H9 (cell line): ENCODE measurements at places on chromosomes 7 and 10.

DNA sequence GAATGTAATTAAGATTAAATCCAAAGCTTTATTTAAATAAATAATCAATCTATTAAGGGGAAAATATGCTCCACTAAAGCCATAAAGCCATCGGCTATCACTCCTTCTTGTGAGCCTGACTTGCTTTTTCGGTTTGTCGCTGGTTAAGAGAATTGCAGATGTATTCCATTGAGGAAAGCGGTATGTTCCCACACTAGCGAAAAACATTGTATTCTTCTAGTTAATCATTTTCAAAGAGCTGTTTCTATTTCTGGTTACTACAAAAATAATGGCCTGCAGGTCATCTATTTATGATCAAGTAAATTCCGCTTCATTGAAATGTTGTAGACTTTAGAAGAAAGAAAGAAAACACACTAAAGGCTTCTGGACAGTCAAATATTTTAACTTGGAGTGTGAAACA lies 173.4 kb downstream of the CACNB2 start:
- no peak for DNase-seq

DNA sequence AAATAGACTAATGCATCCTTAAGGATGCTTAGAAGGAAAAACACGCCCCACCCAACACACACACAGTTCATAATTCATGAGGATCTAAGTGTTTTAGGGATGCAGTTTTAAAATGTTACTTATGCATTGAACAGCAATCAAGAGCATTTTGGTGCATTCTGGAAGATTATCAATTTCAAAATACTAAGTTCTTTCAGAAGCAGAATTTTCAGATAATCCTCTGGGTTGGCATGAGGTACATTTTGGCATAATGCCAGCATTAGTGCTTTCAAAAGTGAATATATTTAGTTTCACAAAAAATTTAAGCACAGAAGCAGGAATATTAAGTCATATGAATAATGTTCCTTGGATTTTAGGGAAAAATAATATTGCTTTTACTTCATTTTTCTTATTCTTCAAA lies 937.1 kb downstream of the REEP3 start:
- DNase-seq: no peak

DNA sequence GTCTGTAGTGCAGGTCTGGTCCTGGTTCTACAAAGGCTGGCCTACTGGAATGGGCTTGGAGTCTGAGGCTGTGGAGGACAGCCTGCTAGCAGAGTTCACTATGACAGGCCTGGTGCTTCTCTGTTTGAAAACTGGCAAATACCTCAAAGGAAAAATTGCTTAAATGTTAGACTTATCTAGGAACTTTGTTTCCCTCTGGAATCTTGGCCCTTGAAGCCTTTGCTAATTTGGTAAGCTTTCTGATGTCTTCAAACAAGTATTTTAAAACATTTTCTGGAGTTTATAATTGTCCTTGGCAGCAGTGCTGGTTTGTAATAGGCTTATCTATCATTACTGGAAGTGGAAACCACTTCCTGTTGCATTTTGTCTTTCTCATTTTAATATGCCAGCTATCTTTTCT lies 139.7 kb downstream of the TMEM26 start:
- no peak for DNase-seq

- DNase-seq: no peak
Observed at GRCh38 chr10:85204814-85205213, 876.4 kb downstream of the CCSER2 start.

DNA sequence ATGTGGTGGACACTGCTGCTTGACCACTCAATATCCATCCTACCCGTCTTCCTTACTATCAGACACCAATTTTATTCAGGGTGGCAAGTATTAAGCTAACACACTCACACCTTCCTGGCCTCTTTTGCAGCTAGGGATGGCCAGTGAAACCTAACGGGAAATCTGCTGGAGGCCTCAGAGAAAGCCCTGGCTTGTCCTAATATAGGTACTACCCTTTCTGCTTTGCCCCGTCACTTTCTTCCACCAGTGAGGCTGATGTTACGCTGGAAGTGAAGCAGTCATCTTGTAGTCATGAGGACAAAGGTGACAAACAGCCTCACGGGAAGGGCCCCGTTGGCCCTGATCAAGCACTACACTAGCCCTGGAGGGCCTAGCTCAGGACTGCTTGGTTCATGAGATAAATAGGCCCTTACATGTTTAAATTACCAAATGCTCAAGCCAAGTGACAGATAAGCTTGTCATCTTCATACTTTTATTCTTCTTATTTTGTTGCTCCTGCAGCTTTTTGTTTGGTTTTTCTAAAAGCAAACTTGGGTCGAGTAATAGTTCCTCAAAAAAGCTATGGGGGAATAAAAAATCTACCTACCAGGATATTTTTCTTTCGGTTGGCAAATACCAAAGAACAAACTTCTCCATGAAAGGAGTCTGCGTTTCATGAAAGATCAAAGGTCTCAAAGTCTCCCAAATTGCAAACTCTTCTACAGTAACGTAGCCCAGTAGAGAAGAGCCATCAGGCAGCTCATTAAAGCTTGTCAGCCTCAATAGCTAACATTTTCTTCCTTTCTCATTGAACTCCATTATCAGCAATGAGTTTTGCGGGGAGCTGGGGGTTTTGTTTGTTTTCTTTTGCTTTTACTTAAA lies 17.5 kb downstream of the CREB3L2 start:
- DNase-seq: no peak

DNA sequence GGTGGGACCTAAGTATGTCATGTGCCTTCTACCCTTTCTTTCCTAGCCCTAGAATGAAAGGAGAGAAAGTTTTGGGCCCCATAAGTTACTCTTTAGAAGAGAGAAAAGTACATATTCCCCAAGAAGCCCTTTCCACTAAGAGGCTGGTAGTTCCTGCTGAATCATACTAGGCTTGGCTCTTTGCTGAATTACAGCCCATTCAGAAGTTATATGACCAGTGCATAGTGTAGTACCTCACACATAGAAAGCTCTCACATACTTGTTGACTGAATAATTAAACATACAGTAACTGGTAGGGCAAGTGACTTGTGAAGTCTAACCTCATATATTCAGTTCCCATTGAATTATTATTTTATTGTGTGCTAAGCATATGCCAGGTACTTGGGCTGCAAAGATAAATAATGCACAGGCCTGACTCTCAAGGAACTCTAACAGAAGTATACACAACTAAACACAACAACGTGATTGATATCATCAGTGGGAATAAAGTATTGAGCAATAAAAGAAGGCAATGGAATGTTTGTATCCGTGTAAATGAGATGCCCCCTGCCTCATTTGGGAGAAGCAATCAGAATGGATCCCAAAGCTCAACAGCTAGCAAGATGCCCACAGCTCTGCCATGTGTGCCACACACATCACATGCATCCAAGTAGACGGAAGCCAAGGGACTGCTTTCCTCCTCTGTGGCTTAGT lies 38.9 kb upstream of the UBN2 start:
- no peak for DNase-seq

DNA sequence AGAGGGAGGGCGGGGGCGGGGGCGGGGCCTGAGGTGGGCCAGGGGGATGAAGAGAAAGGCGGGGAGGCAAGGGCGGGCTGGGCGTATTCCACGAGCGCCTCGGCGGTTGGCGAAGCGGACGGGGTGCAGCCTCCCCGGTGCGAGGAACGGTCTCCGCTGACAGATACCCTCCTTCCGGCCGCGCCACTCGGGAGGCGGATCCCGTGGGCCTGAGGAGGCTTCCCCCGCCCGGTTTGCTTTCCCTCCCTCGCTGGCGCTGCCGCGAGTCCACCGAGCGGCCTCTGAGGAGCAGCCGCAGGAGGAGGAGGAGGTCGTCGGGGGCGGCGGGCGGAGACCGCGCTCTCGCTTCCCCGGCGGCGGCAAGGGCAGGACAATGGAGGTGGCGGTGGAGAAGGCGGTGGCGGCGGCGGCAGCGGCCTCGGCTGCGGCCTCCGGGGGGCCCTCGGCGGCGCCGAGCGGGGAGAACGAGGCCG lies at the start of gene TRIM24:
TRIM24 (plus strand) TSS at position 84 of the 473 bp plus-strand sequence; CDS start at position 374, 290 bp downstream.
- DNase-seq: no peak

DNA sequence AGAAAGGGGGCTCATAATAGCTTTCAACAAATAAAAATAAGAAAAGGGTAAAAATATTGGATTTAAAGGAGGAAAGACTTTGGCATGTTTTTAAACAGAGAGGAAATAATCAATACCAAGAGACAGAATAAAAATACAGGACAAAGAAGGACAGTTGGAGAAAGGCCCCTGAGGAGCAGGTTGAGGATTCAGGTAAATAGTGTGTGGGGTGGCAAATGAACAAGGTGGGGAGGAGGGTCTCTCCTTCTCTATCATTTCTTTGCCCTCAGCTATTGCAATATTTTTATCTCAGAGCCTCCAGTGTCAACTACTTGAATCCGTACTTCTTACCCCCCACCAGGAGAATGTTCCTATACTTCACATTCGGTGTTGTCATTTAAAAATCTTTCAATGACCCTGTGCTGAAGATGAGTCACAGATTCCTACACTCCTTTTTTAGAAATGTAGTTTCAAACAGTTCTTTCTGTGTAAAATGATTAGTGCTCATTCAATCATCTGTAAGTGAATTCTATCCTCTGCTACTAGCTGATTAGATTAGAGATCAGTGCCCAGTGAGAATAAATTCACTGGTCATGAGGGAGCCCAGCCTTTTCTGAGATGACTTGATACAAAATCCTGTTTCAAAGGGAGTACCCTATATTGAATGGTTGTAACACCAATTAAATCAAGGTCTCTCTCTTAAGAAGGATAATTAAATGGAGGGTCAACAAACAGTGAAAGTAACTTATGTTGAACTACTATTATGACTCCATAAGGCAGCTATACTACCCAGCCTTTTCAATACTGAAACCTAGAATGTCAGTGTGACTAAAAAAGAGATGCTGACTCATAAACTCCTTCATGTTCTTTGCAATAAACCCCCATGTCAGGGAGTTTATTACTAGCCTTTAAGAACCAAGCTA lies 50.4 kb upstream of the WNT16 start:
- DNase-seq: no peak

DNA sequence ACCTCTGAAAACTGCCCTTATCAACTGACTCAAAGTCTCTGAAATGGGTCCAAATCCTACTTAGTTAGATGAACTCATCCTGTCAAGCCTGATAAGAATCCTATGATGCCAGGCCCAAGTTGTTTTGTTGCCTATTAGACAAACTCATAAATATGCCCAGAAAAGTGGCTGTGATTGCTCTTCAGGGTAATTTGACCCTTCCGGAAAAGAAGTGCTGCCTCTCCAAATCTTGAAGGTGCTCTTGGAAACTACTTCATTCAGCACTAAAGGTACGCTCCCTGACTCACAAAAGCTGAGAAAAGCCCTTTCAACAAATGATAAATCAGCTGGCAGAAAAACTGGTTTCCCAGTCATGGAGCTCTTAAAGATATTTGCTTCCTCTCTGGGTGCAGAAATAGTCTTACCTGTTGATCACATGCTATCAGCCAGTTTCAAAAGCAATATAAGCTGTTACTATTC lies 6.7 kb downstream of the IFIT5 start:
- DNase-seq: no peak

DNA sequence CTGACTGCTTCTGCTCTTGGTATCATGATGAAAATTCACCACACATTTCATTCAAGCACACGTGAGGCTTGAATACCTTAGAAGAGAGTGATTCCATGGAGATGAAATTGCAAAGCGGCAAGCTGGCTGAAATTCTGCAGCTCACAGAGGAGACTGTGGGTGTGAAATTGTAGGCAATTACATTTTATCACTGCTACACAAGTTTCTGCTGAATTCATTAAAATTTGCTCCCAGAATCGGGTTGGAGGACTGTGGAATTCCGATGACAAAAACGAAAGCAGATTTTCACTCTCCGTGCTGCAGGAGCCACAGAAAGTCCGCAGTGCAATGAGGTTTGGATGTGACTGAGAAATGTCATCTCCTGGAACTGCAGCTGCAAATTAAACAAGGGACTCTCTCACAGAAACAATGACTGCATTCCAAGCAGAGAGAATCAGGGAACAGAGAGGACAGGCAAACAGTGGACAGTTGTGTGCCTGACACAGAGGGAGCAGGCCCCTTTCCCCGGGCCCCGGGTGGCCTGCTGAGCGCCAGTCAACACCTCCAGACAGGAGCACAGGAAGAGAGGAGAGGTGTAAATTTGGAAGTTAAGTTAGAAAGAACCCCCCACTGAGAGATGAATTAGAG lies 109.1 kb downstream of the C10orf90 start:
- no peak for DNase-seq

DNA sequence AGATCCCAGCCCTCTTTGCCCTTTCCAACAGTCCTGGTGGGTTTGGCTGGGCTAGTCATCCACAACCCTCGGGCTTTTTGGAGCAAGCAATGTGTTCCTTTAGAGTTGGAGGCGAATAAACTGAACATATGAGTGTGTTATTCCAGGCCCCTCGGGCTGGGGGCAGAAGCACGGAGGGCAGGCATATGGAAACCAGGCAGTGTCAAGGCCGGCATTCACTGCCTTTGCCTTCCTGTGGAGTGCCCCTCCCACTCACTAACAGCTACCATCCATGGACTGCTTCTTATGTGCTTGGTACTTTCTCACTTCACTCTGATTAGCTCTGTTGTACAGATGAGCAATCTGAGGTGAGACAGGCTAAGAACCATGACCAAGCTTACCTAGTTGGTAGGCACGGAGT lies 53.9 kb upstream of the EFCAB10 start:
- DNase-seq: no peak

DNA sequence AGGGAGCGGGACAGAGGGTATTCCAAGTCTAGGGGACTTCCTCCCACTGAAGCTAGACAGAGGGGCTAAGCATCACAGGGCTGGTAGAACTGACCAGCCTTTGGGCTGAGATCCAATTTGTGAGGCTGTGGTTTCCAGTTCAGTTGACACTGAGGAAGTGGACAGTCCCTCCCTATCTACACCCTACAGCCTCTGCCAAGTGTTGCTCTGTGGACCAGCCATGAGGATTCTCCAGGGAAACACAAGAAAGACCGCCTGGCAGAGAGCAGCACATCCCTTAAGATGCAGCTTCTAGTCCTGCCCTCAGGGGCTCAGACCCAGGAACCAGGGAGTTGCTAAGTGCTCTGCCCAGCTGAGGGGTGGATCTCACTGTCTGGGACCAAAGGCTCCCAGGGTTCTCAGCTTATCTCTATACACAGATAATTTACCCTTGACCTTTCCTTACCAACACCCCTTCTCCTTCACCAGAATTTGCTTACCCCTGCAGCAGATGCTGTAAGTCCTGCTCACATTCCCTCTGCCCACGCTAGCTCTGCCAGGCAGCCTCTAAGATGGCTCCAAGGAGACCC lies 252.0 kb downstream of the SKIDA1 start:
- DNase-seq: no peak

GRCh38 chr7:53350241-53350640 lies 314.8 kb downstream of the POM121L12 start:
- DNase-seq: peak; percentile 79

GRCh38 chr7:33971106-33971505 lies 65.8 kb downstream of the BMPER start:
- DNase-seq: no peak

DNA sequence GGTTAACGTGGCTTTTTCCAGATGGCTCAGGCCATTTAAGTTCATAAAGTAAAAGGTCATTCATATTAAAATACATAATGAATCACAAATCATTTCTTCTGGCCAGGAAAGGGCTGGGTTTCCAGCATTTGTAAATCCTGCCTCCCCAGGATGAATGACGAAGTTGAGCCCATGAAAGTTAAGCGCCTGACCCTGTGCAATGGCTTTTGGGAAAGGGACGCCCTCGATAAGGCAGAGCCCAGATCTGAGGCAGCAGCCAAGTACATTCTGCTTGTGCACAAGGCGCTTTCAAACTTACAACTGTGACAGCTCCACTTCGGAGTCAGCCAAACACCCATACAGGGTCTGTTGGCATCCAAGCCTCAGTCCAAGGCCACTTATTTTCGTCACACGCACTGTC lies 2.8 kb downstream of the GIMAP6 start:
- no peak for DNase-seq

- no peak for DNase-seq
Observed at GRCh38 chr7:117705630-117706029, 167.6 kb downstream of the CTTNBP2 start.

- no peak for DNase-seq
Observed at GRCh38 chr7:25101817-25102216, 23.2 kb downstream of the CYCS start.
